ENCODE measurements at places on chromosomes 12 and 14.

DNA sequence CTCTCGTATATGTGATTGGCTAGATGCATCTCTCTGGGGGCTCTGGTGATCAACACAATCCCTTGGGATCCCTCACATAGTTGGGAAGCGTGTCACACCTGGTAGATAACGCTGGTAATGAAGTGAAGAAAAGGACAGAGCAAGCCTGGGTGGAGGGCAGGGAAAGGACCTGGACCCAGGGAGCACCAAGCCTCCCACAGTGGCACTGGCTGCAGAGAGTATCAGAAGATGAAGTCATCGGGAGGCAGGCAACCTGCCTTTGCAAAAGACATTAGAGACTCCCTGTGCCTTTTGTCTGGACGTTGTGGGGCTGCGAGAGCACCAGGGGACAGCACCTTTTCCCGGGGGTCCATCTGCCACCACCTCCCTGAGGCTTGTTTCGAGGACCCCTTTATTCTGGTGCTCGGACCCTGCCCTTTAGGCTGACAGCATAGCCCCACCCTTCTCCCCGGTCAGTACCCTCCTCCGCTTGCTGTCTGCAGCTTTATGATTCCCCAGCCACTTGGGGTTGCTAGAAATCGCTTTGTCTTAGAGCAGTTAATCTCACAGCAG lies 116.4 kb downstream of the EML1 start:
- no peak for DNase-seq

- no peak for DNase-seq
Observed at GRCh38 chr14:89186856-89187376, 230.1 kb downstream of the FOXN3 start.

DNA sequence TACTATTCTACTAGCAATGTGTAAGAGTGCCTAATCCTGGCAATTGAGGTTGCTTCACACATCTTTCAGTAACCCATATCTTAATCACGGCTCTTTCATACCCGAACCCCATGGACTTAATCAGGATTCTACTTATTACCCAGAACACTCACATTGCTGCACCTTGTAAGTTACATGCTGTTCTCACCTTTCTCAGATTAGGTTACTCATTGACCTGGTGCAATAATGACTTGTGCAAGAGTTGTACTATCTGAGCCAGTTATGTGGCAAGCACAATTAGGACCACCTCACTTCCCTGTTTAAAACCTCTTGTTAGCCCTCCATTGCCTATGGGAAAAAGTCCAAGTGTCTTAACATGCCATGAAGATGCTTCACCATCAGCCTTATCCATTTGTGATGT lies 306.7 kb upstream of the E2F7 start:
- DNase-seq: no peak

GRCh38 chr12:81257947-81258551 lies 180.2 kb downstream of the ACSS3 start:
- DNase-seq: no peak

DNA sequence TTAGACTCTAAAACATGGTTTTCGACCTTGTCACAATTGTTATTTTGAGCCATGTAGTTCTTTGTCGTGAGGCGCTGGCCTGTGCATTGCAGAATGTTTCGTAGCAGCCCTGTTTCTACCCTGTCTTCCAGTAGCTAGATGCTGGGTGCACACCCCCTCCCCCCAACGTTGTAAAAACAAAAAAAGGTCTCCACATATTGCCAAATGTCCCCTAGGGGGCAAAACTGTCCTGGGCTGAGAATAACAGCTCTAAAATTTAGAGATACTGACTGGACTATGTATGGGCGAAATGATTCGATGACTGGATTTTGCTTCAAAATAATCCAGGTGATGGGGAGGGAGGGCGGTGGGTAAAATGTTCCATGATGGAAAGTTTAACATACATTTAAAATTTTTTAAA lies 126.1 kb upstream of the FUT8 start:
- DNase-seq: no peak

DNA sequence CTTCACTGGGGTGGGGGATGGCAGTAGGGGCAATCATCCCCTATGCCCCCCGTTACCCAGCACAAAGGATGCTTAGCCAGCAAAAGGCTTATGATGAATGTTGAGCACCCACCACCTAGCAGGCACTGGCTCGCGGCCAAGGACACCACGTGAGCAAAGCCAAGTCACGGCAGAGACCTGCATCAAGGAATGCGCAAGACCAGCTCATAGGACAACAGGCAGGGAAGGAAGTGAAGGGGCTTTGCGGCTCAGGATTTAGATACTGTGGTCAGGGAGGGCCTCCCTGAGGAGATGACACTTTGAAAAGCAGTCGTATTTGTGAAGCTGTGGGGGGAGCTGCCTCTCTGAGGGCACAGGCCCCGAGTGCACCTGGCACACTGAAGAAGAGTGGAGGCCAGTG lies 32.8 kb downstream of the SH2B3 start:
- DNase-seq: peak; percentile 50

DNA sequence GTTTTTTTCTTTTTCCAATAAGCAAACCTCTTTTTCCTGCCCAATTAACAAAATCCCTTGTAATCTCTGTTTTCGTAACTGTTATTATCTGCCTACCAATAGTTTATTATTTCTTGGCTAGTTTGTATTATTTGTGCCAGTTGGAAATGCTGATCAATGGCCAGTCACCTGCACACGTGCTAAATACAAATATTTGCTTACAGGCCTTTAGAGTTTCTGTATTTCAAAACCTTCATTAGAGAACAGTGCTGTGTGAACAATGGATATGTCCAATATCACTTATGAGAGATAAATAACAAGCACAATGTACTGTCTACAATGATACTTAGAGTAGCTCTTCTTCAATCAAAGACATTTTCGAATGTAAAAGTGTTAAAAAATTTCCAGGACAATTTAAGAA lies 10.8 kb upstream of the DYRK2 start:
- no peak for DNase-seq

DNA sequence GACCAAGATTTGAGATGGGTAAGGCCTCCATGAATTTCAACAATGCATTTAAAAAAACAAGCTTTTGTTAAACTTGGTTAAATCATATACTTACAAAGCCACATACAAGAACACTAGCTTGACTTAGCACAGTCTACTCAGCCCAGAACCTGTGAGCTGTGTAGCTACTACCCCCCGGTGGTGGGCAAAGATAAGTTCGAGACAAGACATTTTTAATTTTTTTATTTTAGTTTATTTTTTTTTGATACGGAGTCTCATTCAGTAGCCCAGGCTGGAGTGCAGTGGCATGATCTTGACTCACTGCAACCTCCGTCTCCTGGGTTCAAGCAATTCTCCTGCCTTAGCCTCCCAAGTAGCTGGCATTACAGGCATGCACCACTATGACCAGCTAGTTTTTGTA lies 3.7 kb upstream of the NECAP1 start:
- peak; percentile 33 for DNase-seq

- DNase-seq: no peak
Observed at GRCh38 chr12:58419905-58420304, 478.5 kb downstream of the ATP23 start.

GRCh38 chr12:83886479-83886878 lies 1026.1 kb downstream of the SLC6A15 start:
- DNase-seq: no peak

GRCh38 chr12:93587611-93588010 lies 15.1 kb downstream of the SOCS2 start:
- DNase-seq: no peak

- DNase-seq: no peak
Observed at GRCh38 chr14:24098229-24098926, 4.3 kb downstream of the PCK2 start.

DNA sequence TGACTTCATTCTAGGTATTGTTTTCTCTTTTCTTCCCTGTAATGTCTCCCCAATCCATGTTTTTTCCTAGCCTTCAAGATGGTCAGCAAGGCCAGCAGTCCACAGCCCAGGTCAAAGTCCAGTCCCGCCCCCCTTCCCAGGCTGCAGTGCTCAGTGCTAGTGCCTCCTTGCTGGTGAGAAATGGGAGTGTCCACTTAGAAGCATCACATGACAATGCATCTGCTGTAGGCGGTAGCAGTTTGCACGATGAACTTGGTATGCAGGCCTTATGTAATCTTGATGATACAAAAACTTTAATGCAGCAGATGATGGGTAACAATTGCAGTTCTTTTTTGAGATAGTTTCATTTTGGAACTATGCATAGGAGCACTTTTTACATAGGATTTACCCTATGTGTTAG lies 88.4 kb downstream of the PCNX1 start:
- DNase-seq: no peak

GRCh38 chr14:95534299-95535225 lies at the start of gene GLRX5:
Gene GLRX5 (plus strand): TSS chr14:95535050. CDS start chr14:95535090, 40 bp downstream.
- DNase-seq: peak; percentile 96

Measured in stimulated activated CD8-positive, alpha-beta memory T cell treated with anti-CD3 and anti-CD28 coated beads, Interleukin-12 subunit alpha, Interleukin-12 subunit beta, amount 100 ng/mL, for 1 hour (primary cell).